ENCODE measurements at places on chromosomes 1 and 21. TPM values are rescaled to one million over a fixed set of nuclear protein-coding genes. Genes with fewer than 3 reads are reported as not detected.

- no peak for DNase-seq
Measured at GRCh38 chr1:231934797-231935196, 308.2 kb downstream of the DISC1 start.

ACKR1 gene
- polyA plus RNA-seq: 0.79 TPM

- DNase-seq: no peak
Measured at GRCh38 chr1:19405761-19406487, 79.4 kb downstream of the CAPZB start.

GRCh38 chr1:45952072-45952471 lies 148.7 kb downstream of the MAST2 start:
- DNase-seq: no peak

- DNase-seq: no peak
Measured at GRCh38 chr1:243946946-243947345, 96.9 kb upstream of the AKT3 start.

GRCh38 chr1:3943123-3943431 lies 43.0 kb upstream of the C1orf174 start:
- DNase-seq: no peak

DNA sequence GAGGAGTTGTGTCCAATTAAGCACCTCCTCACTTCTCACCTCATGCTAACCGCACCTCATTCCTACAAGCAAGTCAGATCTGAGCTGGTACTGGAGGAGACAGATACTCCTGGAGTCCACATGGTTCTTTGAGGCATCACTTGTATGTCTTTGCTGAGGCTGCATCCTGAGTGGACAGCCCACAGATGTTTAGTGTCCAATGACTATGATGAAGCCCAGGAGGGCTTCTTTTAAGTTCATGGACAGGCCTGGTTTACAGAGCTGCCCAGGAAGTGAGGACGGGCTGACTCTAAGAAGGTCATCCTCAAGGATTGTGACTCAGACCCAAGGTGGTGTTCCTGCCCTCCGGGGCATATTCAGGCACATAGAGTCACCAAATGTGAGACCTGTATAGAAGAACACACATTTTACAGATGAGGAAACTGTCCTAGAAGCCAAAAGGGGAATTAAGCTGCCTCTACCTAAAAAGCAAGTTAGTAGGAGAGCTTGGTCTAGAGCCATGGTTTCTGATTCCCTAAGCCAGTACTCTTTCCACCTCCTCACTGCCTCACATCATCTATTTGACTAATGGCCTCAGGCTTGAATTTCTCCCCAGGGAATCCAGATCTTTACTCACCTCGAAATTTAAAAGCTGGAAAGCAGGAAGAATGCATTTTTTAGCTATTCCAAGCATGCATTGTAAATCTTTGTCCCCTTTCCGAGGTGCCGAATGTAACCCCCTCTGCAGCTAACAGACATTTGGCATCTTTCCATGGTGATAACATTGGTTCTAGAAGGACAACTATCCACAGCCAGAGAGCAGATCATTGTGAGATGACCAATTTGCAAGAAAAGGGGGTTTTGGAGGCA lies 228.1 kb downstream of the OMA1 start:
- no peak for DNase-seq

CAMSAP2 gene
- polyA plus RNA-seq: 35.7 TPM

GRCh38 chr1:79375352-79375751 lies 368.8 kb upstream of the ADGRL4 start:
- no peak for DNase-seq

DNA sequence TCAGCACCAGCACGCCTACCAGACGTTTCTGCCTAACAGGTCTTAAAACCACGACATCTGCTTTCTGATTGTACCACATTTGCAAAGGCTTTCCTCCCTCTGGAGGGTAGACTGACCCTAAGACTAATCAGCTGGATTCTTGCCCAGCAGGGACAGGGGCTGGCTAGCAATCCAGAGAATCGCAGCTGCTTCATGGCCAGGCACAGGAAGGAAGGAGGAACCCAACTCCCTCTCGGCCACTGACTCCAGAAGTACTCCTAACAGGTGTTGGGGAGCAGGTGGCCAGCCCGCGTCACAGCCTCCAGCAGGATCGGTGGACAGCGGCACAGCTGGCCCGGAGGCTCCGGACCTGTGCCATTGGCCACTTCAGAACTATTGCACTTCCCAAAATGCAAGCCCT lies 180.8 kb downstream of the NPHP4 start:
- no peak for DNase-seq

PROK1 gene
- polyA plus RNA-seq: 0.19 TPM

DENND2D gene
- 15.1 TPM for polyA plus RNA-seq

- no peak for DNase-seq
Measured at GRCh38 chr1:78156805-78157521, 111.2 kb downstream of the GIPC2 start.

- DNase-seq: no peak
Measured at GRCh38 chr1:24513706-24514105, 11.1 kb downstream of the RCAN3 start.

C1orf94 gene
- 0.10 TPM for polyA plus RNA-seq

DNA sequence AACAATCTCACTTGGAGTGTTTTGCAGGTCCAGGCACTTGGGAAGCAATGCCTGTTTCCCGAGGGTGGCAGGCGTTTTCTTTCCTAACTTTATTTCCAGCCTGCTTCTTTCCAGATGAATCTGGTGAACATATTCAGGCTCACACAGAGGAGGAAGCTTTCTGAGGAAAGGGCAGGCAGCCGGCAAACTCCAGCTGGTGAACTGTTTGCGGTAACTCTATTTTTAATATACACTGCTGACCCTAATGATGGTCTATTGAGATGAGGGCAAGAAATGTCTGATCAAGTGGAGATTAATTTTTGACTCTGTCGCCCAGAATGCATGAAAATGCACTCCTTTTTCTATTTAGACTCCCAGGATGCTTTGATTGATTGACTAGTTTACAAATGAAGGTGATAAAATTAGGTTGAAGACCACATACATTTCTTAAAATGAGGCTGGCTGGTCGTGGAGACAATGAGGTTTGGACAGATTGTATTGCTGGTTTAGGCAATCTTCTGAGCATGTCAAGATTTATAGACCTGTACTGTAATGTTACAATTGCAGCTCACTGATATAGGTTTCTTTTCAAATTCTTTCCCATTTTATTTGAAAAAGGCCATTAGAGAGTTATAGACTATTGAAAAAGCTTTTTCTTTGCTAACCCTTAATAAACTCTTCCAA lies 153.8 kb downstream of the ATG4C start:
- DNase-seq: no peak

PTAFR gene
- polyA plus RNA-seq: 2.3 TPM

DNA sequence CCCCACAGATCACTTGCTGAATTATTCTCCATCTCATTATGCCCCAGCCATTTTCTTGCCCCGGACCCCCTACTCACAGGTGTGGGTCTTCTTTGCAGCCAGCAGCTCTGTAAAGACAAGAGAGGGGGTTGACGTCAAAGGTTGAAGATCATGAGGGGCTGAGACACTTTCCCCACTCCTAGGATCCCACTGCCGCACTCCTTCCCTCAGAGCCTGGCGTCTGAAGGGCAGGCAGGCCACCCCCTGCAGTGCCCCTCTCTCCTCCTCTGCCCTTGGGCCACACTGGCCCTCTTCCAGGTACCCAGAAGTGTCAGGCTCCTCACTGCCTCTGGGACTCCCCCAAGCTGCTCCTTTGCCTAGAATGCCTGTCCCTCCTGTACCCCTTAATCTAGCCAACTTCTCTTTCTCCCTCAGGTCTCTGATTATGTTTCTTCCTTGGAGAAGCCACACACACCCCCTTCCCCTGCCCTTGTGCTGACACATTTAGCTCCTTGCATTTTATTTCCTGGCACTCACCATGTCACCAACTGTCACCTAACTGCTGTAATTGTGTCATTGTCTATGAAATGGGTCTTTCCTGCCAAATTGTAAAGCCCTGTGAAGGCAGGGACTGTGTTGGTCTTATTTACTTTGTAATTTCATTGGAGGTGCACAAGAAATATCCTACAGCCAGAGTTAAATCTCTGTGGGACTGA lies 2.1 kb downstream of the RORC start:
- no peak for DNase-seq

- DNase-seq: peak; percentile 38
Measured at GRCh38 chr1:5991381-5992025, 722 bp downstream of the NPHP4 start.

AMY1B gene
- not detected for polyA plus RNA-seq
